Fibroblast of lung (primary cell): ENCODE measurements at places on chromosomes 2 and 18. TPM values are rescaled to one million over a fixed set of nuclear protein-coding genes. Genes with fewer than 3 reads are reported as not detected.

Gene PLA2R1
- 3.1 and 8.3 TPM in 2 replicates for total RNA-seq

Gene CSRNP3
- total RNA-seq: 0.66 and 0.77 TPM in 2 replicates

Gene SLC16A14
- total RNA-seq: 1.5 and 5.6 TPM in 2 replicates

Gene C2orf78
- not detected in 2 replicates for total RNA-seq

Gene IL1RN
- total RNA-seq: not detected in 2 replicates

Gene YPEL5
- total RNA-seq: 97.1 and 159 TPM in 2 replicates

- no peaks in the 10 kb centered on the region for H3K4me1 ChIP-seq
- H3K27ac ChIP-seq: no peak overlapping the region
- peaks cover 18% of the 10 kb centered on the region for H3K27me3 ChIP-seq
- H3K4me3 ChIP-seq: no peak overlapping the region
- peak; percentile 49 for DNase-seq
Measured at GRCh38 chr2:113255140-113256070, 23.3 kb downstream of the PAX8 start.

GRCh38 chr18:78293940-78294541 is 685.6 kb upstream of the SALL3 start:
- no peaks in the 10 kb centered on the region for H3K27me3 ChIP-seq
- H3K4me1 ChIP-seq: no peaks in the 10 kb centered on the region
- no peaks in the 10 kb centered on the region for H3K36me3 ChIP-seq
- H3K4me3 ChIP-seq: no peak overlapping the region
- H3K27ac ChIP-seq: no peak overlapping the region

- no peaks in the 10 kb centered on the region for H3K4me1 ChIP-seq
- H3K27me3 ChIP-seq: no peaks in the 10 kb centered on the region
- no peak for DNase-seq
Measured at GRCh38 chr2:232146294-232146693, 184.8 kb downstream of the DIS3L2 start.

DNA sequence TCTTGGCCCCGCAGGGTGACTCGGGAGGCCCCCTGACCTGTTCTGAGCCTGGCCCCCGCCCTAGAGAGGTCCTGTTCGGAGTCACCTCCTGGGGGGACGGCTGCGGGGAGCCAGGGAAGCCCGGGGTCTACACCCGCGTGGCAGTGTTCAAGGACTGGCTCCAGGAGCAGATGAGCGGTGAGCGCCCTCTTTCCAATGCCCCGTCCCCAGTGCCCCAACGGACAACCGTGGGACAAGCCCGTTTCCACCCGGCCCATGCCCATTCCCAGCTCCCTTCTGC is 2.6 kb upstream of the CHRND start:
- DNase-seq: no peak
- H3K36me3 ChIP-seq: no peaks in the 10 kb centered on the region
- no peak overlapping the region for H3K4me3 ChIP-seq

- H3K27me3 ChIP-seq: peaks cover 8% of the 10 kb centered on the region
- H3K4me3 ChIP-seq: peak overlapping the region; percentile 37
- no peaks in the 10 kb centered on the region for H3K36me3 ChIP-seq
- peaks cover 2% of the 10 kb centered on the region for H3K4me1 ChIP-seq
Measured at GRCh38 chr2:111898703-111899514, 502 bp downstream of the MERTK start.

DNA sequence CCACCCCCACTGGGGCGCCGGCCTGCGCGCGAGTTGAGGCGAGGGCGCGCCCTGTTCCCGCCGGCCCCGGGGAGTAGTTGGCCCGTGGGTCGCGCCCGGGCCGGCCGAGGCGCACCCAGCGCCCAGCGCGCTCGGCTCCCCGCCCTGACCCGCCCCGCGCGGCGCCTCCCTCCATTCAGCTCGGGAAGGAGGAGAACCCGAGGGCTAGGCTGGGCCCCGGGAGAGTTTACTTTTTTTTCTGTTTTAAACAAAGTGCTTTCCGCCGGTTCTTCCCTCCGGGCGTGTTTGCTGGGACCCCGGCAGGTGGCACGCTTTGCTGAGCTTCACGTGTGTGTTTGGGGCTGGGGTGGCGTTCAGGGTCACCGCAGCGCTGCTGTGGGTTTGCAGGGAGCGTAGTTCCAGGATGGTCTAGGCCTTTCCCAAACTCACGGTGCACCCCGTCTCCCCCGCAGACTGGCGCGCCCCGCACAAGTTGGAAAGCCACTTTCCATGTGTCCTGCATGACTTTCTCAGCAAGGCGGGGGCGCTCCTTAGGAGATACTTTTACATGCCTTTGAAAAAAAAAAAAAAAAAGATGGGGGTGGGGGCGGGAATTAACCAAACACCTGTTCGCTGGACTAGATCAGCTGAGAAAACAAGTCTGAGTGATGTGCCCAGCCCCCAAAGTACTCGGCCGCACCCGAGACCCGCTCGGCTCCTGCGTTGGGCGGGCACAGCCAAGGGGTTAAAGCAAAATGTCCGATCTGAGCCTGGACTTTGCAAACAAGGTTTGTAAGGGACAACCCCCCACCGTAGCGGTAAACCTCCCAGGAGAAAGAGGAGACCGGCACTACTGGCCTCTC is 825 bp downstream of the ITGA6 start:
- H3K27me3 ChIP-seq: no peaks in the 10 kb centered on the region
- peak overlapping the region; percentile 31 for H3K27ac ChIP-seq
- H3K36me3 ChIP-seq: no peaks in the 10 kb centered on the region
- H3K4me1 ChIP-seq: peaks cover 4% of the 10 kb centered on the region
- DNase-seq: peak; percentile 18
- H3K4me3 ChIP-seq: peak overlapping the region; percentile 77

GRCh38 chr18:24632158-24632988 is 171.9 kb downstream of the HRH4 start:
- H3K4me3 ChIP-seq: no peak overlapping the region
- no peaks in the 10 kb centered on the region for H3K27me3 ChIP-seq
- H3K27ac ChIP-seq: no peak overlapping the region
- no peak for DNase-seq

DNA sequence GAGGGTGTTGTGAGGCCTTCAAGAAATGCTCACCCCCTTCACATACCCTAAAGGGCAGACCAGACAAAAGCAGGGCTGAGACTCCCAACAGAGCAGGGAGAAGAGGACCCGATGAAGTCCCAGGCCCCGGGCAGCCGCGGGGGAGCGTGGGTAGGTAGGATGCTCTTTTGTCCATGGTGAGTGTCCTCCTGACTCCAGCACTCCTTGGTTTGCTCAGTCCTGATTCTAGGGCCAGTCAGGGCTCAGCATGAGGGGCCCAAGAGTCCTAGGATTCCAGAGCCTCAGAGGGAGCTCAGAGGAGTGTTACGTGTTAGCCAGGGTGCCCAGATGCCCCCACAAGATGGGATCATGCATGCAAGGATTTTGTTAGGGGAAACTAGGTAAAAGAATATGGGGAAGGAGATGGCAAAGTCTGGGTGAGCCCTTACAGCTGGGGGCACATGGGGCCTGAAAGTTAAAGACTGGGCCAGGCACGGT is 64.8 kb downstream of the SMAD7 start:
- H3K4me1 ChIP-seq: peaks cover 6% of the 10 kb centered on the region
- H3K36me3 ChIP-seq: no peaks in the 10 kb centered on the region
- H3K27ac ChIP-seq: no peak overlapping the region
- H3K27me3 ChIP-seq: peaks cover 2% of the 10 kb centered on the region
- no peak overlapping the region for H3K4me3 ChIP-seq

GRCh38 chr18:13513481-13513880 is 212.9 kb downstream of the FAM210A start:
- no peak for DNase-seq
- no peaks in the 10 kb centered on the region for H3K4me1 ChIP-seq
- no peaks in the 10 kb centered on the region for H3K27me3 ChIP-seq
- H3K4me3 ChIP-seq: no peak overlapping the region
- no peak overlapping the region for H3K27ac ChIP-seq
